Left ventricle myocardium inferior (tissue), 1 donor: ENCODE measurements at places on chromosomes 1 and 21. TPM values are rescaled to one million over a fixed set of nuclear protein-coding genes. Genes with fewer than 3 reads are reported as not detected.

Gene PDPN
- 16.7 TPM for total RNA-seq

- H3K27ac ChIP-seq = no peak overlapping the region
- no peaks in the 10 kb centered on the region for H3K27me3 ChIP-seq
- DNase-seq = no peak
- H3K36me3 ChIP-seq = no peaks in the 10 kb centered on the region
- no peak overlapping the region for H3K4me3 ChIP-seq
- peaks cover 5% of the 10 kb centered on the region for H3K4me1 ChIP-seq
Observed at GRCh38 chr1:185039726-185040407, 5.5 kb upstream of the RNF2 start.

Gene GIPC2
- 2.5 TPM for total RNA-seq

- peaks cover 55% of the 10 kb centered on the region for H3K36me3 ChIP-seq
- no peak for DNase-seq
- H3K4me3 ChIP-seq = no peak overlapping the region
- H3K4me1 ChIP-seq = peaks cover 38% of the 10 kb centered on the region
- no peak overlapping the region for H3K27ac ChIP-seq
Observed at GRCh38 chr1:25987951-25988350, 9.9 kb downstream of the PAFAH2 start.

GRCh38 chr1:14926818-14927575, 226.6 kb upstream of the TMEM51 start:
- no peaks in the 10 kb centered on the region for H3K36me3 ChIP-seq
- no peak overlapping the region for H3K4me3 ChIP-seq
- peaks cover 51% of the 10 kb centered on the region for H3K27me3 ChIP-seq
- no peak overlapping the region for H3K27ac ChIP-seq
- no peak for DNase-seq
- H3K4me1 ChIP-seq = peaks cover 37% of the 10 kb centered on the region

GRCh38 chr1:171581766-171582165, 40.3 kb upstream of the MYOCOS start:
- no peaks in the 10 kb centered on the region for H3K4me1 ChIP-seq
- H3K36me3 ChIP-seq = peaks cover 98% of the 10 kb centered on the region
- no peak overlapping the region for H3K27ac ChIP-seq
- no peaks in the 10 kb centered on the region for H3K27me3 ChIP-seq
- DNase-seq = no peak
- no peak overlapping the region for H3K4me3 ChIP-seq

Gene TMCC2
- 2.5 TPM for total RNA-seq

Gene RIIAD1
- 5.6 TPM for total RNA-seq

DNA sequence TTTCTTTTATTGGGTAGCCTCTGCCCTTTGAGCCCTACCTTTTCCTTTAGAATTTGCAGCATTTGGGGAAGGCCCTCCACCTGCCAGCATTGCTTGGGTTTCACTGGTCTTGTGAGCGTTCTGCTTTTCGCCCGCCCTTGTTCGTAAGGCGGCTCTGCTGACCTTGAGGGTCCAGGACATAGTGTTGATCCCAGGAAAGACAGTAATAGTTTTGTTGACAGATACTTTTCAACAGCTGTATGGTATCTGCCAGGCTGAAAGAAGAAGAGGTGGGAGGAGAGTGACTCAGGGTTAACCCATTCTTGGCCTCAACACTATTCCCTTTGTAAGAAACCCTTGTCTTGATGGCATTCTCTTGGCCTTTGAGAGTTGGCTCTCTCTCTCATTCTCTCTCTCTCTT, 113.4 kb upstream of the SPAG17 start:
- H3K27ac ChIP-seq = no peak overlapping the region
- no peak for DNase-seq
- no peaks in the 10 kb centered on the region for H3K27me3 ChIP-seq

GRCh38 chr1:73009938-73010337, 727.6 kb upstream of the NEGR1 start:
- H3K27me3 ChIP-seq = no peaks in the 10 kb centered on the region
- no peaks in the 10 kb centered on the region for H3K4me1 ChIP-seq
- no peak for DNase-seq
- H3K36me3 ChIP-seq = no peaks in the 10 kb centered on the region
- H3K4me3 ChIP-seq = no peak overlapping the region

- H3K36me3 ChIP-seq = peaks cover 51% of the 10 kb centered on the region
- H3K4me3 ChIP-seq = no peak overlapping the region
- H3K4me1 ChIP-seq = peaks cover 37% of the 10 kb centered on the region
Observed at GRCh38 chr1:201849372-201850052, 20.6 kb downstream of the IPO9 start.

DNA sequence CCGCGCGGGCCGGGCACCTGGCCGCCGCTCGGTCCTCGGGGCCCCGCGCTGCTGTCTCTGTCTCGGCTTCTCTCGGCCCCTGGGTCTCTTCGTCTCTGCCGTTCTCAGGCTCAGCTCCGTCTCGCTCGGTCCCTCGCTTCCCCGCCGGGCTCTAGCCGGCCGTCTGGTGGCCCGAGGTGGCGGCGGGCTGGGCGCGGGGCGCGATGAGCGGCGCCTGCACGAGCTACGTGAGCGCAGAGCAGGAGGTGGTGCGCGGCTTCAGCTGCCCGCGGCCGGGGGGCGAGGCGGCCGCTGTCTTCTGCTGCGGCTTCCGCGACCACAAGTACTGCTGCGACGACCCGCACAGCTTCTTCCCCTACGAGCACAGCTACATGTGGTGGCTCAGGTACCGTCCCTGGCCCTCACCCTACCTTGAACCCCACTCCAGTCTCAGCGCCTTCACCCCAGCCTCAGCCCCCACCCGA, 355 bp downstream of the SHISAL2A start:
- H3K4me1 ChIP-seq = peaks cover 35% of the 10 kb centered on the region
- H3K27ac ChIP-seq = no peak overlapping the region
- no peak for DNase-seq
- no peaks in the 10 kb centered on the region for H3K36me3 ChIP-seq

Gene GCSAML
- 0.19 TPM for total RNA-seq

DNA sequence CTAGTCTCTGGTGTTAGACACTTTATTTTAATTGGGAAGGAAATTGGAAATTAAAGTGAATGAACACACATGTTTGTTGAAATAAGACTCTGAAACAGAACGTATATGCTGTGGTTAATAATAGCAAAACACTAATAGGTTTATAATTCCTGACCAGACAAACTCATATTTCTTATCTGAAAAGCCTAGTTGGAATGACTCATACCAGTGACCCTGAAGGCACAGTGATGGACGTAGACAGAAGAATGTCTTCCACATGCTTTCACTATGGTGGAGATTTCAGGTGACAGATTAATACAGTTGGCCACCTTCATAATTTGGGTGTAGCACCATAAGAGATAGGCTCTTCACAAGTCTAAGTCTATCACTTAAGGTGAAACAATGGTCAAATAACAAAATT, 83.0 kb upstream of the COL11A1 start:
- DNase-seq = no peak
- no peaks in the 10 kb centered on the region for H3K27me3 ChIP-seq
- no peaks in the 10 kb centered on the region for H3K36me3 ChIP-seq
- H3K4me1 ChIP-seq = no peaks in the 10 kb centered on the region

GRCh38 chr1:205208811-205209210, 2.7 kb downstream of the DSTYK start:
- no peak overlapping the region for H3K4me3 ChIP-seq
- H3K4me1 ChIP-seq = peaks cover 35% of the 10 kb centered on the region
- no peaks in the 10 kb centered on the region for H3K27me3 ChIP-seq
- H3K36me3 ChIP-seq = no peaks in the 10 kb centered on the region
- no peak overlapping the region for H3K27ac ChIP-seq
- no peak for DNase-seq

- H3K36me3 ChIP-seq = no peaks in the 10 kb centered on the region
- H3K27ac ChIP-seq = no peak overlapping the region
- H3K4me1 ChIP-seq = peaks cover 21% of the 10 kb centered on the region
- DNase-seq = peak; percentile 25
- H3K4me3 ChIP-seq = no peak overlapping the region
Observed at GRCh38 chr1:12141163-12141850, 25.5 kb upstream of the TNFRSF1B start.

Gene GOLT1A
- not detected for total RNA-seq

DNA sequence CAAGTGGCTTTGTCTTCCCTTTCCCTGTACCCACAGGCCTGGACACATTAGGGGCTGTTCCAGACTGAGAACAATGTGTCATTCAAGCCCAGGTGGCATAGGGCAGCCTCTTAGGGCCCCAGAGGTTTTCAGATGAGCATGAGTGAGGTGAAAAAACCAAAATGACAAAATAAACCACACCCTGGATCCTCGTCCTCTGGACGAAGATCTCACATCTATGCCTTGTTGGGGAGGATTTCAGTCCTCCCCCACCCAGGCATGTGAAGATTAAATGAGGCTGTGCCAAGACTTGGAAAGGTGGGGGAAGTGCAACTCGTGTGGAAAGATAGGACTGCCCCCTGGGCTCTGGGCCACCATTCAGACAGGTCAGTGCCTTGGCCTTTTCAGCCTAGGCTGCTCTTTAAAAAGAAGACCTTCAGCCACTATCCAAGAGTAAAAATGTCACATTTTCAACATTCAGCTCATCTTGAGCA, 32.8 kb upstream of the IL19 start:
- no peak overlapping the region for H3K4me3 ChIP-seq
- no peaks in the 10 kb centered on the region for H3K27me3 ChIP-seq
- peaks cover 30% of the 10 kb centered on the region for H3K36me3 ChIP-seq
- peak overlapping the region; percentile 78 for H3K27ac ChIP-seq
- no peak for DNase-seq
- H3K4me1 ChIP-seq = peaks cover 69% of the 10 kb centered on the region

GRCh38 chr1:61450872-61451571, 273.9 kb downstream of the TM2D1 start:
- peaks cover 9% of the 10 kb centered on the region for H3K36me3 ChIP-seq
- H3K4me1 ChIP-seq = peaks cover 86% of the 10 kb centered on the region
- H3K27me3 ChIP-seq = no peaks in the 10 kb centered on the region
- peak overlapping the region; percentile 84 for H3K27ac ChIP-seq
- H3K4me3 ChIP-seq = peak overlapping the region; percentile 13
- no peak for DNase-seq

Gene TRPM2
- 1.8 TPM for total RNA-seq

GRCh38 chr1:46172321-46172720, 2.6 kb upstream of the TSPAN1 start:
- DNase-seq = no peak
- H3K27ac ChIP-seq = peak overlapping the region; percentile 80
- H3K4me3 ChIP-seq = no peak overlapping the region
- no peaks in the 10 kb centered on the region for H3K36me3 ChIP-seq

Gene KCNAB2
- total RNA-seq = 31.0 TPM

Gene VANGL1
- total RNA-seq = 5.9 TPM

Gene FHAD1
- not detected for total RNA-seq

Gene ZNF670
- total RNA-seq = 1.5 TPM

- no peaks in the 10 kb centered on the region for H3K27me3 ChIP-seq
- peaks cover 53% of the 10 kb centered on the region for H3K4me1 ChIP-seq
- peaks cover 65% of the 10 kb centered on the region for H3K36me3 ChIP-seq
- no peak for DNase-seq
- peak overlapping the region; percentile 82 for H3K27ac ChIP-seq
- no peak overlapping the region for H3K4me3 ChIP-seq
Observed at GRCh38 chr1:6221210-6221784, 14.5 kb downstream of the ICMT start.

DNA sequence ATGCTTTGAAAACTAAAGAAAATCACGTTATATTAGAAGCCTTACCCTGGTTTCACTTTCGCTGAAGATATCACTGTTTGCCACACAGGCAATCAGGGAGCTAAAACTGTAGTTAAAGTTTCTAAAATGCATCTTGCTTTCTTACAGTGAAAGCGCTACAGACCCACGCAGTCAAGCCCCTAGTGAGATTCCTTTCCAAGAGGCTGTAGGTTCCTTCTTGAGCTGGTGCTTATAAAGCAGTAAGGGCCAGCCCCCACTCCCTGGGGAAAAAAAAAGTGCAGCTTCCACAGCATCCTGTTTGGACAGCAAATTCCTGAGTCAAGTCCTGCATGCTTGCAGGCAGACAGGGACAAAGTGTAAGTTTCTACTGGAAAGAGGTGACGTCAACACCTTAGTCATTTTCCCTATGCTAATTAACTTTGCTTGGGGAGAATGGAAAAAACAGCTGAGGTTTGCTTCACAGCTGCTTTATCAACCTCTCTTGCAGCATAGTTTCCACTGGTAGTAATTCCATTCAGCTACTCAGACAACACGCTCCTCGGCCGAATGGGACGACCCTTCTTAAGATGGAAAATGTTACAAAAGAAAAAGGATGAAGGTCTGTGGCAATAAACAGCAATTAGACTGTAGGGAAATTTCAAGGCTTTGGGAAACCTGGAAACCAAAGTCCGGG, 14.7 kb upstream of the KCNE1 start:
- H3K27me3 ChIP-seq = no peaks in the 10 kb centered on the region
- H3K27ac ChIP-seq = peak overlapping the region; percentile 86
- H3K36me3 ChIP-seq = peaks cover 6% of the 10 kb centered on the region
- peak overlapping the region; percentile 62 for H3K4me3 ChIP-seq
- peak; percentile 72 for DNase-seq

Gene TRIM67
- total RNA-seq = 0.08 TPM

GRCh38 chr1:59845091-59845490, 30.3 kb downstream of the HOOK1 start:
- H3K36me3 ChIP-seq = no peaks in the 10 kb centered on the region
- DNase-seq = no peak
- H3K27ac ChIP-seq = no peak overlapping the region
- H3K4me1 ChIP-seq = no peaks in the 10 kb centered on the region

DNA sequence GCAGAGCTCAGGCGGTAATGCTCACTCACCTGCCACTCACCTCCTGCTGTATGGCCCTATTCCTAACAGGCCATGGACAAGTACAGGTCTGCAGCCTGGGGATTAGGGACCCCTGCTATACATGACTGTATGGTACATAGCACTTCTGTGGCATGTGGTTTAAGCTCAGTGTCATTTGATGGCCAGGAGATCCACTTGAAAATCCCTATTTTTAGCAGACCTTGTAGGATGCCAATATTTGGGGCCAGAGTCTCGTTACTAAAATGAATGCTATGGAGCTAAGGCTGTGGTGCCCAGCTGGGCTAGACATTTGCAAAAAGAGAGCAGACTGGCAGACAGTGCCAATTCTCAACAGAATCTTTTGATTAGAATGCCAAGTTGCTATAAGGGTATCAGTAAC, 1.7 kb upstream of the ANGPTL7 start:
- peak overlapping the region; percentile 50 for H3K27ac ChIP-seq
- H3K4me3 ChIP-seq = no peak overlapping the region
- H3K27me3 ChIP-seq = no peaks in the 10 kb centered on the region
- peaks cover 31% of the 10 kb centered on the region for H3K4me1 ChIP-seq
- peaks cover 37% of the 10 kb centered on the region for H3K36me3 ChIP-seq

Gene GRHL3
- total RNA-seq = not detected

DNA sequence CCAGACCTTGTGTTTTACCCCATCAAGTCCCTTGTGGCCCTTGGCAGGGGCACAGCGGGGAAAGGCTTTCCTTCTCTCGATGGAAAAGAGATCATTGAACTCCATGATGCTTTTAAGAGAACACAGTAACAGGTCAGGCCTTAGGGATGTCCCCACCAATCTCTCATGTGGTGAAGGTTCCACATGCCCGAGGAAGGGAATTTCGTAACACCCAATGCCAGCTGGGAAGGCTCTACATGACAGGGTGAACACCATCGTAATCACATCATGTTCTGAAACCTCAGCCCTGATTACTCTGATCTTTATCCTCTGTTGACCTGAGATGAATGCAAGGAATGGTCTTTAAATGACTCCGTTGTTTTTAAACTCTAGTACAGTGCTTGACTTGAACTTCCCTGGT, 105.5 kb upstream of the SPAG17 start:
- no peaks in the 10 kb centered on the region for H3K27me3 ChIP-seq
- H3K4me1 ChIP-seq = peaks cover 21% of the 10 kb centered on the region
- no peak for DNase-seq
- H3K4me3 ChIP-seq = no peak overlapping the region
- no peaks in the 10 kb centered on the region for H3K36me3 ChIP-seq
